ENCODE measurements at places on chromosomes 7 and 10.

DNA sequence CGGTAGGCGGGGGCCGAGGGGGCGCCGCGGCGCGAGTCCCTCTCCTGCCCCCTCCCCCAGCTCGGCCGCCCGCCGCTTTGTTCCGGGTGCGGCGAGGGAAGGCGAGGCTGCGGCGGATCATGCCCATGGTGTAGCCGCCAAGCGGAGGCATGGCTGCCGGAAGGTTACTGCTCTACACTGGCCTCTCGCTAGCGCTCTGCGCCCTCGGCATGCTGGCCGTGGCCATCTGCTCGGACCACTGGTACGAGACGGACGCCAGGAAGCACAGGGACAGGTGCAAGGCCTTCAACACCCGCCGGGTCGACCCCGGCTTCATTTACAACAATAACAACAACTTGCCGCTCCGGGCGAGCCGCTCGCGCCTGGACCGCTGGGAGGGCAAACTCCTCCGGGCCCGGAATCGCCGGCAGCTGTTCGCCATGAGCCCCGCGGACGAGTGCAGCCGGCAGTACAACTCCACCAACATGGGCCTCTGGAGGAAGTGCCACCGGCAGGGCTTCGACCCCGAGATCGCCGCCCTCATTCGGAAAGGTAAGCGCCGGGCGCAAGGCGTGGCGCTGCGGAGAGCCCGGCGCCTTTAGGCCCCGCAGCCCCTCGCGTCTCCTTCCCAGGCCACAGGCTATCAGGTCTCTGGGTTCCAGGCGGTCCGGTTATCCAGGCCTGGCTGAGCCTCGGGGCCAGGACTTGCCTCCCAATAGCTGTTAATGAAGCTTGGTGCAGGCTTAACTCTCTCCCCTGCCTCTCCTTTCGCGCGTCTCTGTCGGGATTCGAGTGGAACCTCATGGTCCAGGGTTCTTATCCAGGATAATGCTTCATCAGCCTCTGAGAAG, 513 bp downstream of the TMEM178B start:
- peak; percentile 49 for DNase-seq

GRCh38 chr10:13939391-13939790, 352.6 kb downstream of the PRPF18 start:
- DNase-seq, result no peak

- no peak for DNase-seq
Observed at GRCh38 chr7:13980474-13980873, 9.0 kb downstream of the ETV1 start.

DNA sequence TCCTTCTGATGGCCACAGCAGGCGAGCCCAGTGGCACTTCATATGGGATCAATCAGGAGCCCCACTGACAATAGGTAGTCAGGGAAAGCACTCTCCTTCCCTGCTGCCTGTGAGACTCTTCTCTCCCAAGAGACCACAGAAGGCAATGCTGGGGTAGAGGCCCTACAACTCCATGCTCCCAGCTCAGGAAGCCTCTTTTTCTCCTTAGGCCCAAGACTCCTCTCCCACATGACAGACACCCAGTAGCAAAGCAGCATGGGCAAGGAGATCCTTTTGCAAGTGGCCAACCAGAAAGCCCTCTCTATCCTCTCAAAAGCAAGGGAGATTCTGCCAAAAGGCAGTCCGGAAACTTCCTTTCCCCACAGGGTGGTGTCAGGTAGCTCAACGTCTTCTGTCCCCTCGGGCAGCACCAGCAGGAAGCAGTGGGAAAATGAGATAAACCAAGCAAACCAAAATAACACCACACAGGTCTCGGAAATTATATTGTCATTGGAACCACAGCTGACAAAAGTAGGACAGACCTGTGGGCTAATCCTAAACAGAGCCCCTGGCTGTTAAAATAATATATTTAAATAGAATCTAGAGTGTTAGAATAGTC, 172.7 kb upstream of the GDF10 start:
- DNase-seq, result no peak

Measured in NCI-H345 (cell line).